CD8-positive, alpha-beta T cell (primary cell): ENCODE measurements at places on chromosomes 4 and X.
A peak's percentile ranks its signal among the peaks of the same experiment; 100 is the strongest.

- no peak for DNase-seq
These were observed 11.8 kb upstream of the FGF13 start for GRCh38 chrX:138723301-138723700.

DNA sequence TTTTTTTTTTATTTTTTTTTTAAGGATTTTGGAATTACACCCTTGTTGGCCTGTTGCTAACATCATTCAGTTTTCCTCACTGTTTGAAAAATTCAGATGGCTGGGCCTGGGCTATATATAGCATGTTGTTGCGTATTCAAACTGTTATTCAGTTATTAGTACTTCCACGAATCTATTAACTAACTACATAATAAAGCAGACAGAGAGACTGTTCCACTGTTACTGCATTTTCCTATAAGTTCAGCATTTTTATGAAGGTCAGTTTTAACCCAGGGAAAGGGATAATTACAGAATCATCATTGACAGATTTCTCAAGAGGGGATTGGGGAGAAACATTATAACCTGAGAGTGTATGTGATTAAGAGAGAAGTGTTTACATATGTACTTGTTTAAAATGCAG lies 3.1 kb downstream of the DOCK11 start:
- no peak for DNase-seq

- DNase-seq = peak; percentile 30
These were observed 2.6 kb downstream of the FLNA start for GRCh38 chrX:154371789-154372300.

GRCh38 chrX:134622813-134623185 lies 35.5 kb downstream of the PLAC1 start:
- DNase-seq = no peak

- DNase-seq = peak; percentile 36
These were observed 1.9 kb downstream of the UBE2K start for GRCh38 chr4:39699687-39700409.

GRCh38 chrX:154408659-154409221 lies 314 bp downstream of the DNASE1L1 start:
- no peak for DNase-seq

DNA sequence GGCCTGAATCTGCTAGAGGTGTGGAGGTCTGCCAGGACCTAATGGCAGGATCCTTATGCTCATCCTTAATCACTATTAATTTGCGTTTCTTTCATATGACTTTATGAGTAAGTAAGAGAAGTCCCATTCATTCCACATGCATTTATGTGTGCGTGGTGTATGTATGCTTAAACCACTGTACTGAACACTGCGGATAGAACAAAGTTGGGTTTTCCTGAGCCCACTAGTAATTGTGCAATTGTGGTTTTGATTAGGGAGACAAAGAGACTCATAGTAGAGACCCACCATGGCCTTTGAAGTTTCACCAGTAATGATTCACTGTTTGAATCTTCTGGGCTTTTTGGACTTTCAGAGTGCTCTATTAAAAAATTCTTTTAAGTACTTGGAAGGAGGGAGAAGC lies 498.5 kb upstream of the DIPK2B start:
- no peak for DNase-seq

- DNase-seq = no peak
These were observed 10.7 kb downstream of the TEC start for GRCh38 chr4:48258845-48259397.

DNA sequence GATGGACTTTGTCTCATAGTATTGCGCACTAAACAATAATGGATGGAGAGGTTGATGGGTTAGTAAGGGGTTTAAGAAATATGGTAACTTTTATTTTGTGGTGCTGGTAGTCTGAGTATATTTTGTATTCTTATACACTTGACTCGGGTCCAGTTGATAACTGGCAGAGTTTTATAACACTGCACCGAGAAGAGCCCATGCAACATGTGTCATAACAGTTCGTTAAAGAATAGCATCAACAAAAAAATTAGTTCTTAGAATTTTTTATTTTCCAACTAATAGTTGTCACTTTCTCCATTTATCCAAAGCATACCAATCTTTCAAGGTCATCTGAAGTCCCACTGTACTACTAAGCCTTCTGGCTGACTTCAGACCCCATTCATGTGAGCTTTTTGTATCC lies 175.1 kb downstream of the SOWAHB start:
- DNase-seq = no peak

GRCh38 chrX:72001471-72001870 lies 90.8 kb downstream of the NHSL2 start:
- DNase-seq = no peak

GRCh38 chrX:102837847-102838246 lies 99.2 kb upstream of the RAB40AL start:
- no peak for DNase-seq

- DNase-seq = no peak
These were observed 121.9 kb upstream of the ANK2 start for GRCh38 chr4:112927544-112927943.

DNA sequence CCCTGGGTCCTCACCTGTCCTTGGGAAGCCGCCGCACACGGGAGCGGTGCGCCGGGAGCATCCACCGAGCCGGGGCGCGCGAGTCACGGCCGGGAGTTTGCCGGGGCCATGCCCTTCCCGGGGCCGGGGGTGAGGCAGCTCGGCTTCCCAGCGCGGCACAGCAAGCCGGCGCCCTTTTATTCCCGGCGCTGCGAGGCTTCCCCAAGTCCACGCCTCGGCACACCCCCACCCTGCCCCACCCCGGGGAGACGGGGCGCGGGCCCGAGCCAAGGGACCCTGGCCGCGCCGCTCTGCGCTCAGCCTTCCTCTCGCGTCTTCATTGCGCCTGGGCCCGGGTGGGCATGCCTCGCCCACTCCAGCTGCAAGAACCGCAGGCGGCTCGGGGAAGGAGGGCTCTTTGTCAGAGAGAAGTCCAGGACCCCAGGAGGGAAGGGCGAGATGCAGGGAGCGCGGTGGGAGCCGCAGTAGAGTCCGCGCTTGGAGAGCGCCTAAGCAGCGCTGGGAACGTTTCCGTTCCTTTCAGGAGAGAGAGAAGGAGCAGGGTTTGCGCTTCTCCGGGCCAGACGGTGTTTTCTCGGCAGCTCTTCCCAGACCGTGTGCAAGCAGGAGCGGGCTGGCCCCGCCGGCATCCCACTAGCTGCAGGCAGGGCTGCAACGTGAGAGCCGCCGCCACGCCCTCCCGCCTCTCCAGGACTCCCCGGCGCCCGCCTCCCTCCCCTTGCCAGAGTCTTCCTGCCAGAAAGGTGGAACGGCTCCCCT lies at the start of gene MXRA5:
Gene MXRA5, minus strand, starts transcription at position 152 of the 759 bp plus-strand sequence. CDS start 2,819 bp downstream, outside the sequence.
- DNase-seq = no peak

DNA sequence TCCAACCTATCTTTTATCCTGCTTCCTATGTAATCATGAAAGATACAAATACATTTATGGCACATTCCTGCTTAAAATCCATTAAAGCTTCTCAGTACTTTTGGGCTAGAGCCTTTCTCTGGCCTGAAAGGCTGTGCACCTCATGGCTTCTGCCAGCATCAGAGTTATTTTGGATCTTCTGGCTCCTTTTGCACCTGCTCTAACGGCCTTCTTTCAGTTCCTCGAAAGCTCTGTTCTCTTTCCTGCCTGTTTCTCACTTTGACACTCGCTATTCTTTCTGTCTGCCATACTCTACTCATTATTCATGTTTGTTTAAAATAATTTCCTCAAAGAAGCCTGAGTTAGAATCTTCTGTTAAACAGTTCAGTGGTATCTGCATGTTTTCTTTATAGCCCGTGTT lies 86.0 kb downstream of the LRP2BP start:
- DNase-seq = no peak

DNA sequence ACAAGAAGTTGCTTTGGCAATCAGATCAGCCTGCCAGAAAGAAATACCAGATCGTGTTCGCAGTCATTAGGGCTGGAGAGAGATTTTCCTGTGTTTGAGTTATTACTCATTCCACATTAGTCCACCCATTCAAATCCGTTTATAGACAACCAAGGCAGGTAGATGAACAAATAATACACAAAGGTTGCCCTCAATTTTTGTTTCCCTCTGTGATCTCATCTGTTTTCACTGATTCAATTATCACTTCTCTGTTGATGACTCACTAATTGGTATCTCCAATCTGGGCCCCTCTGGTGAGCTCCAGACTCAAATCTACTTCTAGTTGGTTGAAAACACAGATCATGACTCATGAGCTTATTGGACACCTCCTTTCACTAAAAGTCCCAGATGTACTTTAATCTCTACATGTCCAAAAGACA lies 54.5 kb downstream of the CHM start:
- no peak for DNase-seq

- no peak for DNase-seq
These were observed 6.2 kb upstream of the AFAP1 start for GRCh38 chr4:7945709-7946380.

DNA sequence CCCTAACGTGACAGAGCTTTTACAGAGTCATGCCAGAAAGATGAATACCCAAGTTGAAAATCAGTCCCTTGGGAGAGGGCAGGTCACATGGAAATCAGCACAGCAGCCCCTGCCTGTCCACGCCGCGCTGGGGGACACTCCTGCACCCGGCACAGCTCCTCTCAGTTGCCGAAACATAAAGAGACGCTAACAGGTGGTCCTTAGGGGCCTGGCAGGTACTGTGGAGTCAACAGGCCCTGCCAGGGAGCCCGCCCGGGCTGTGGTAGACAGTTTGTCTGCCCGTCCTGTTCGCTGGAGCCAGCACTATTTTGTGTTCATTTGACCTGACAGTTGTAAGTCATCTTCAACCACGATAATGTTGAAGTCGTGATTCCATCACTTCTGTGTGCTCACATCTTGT lies 30.5 kb downstream of the NELFA start:
- no peak for DNase-seq

- no peak for DNase-seq
These were observed 132.3 kb upstream of the NR3C2 start for GRCh38 chr4:148574502-148574901.

GRCh38 chrX:107477406-107477805 lies 28.0 kb downstream of the FRMPD3 start:
- no peak for DNase-seq

- DNase-seq = no peak
These were observed 361.9 kb upstream of the RASGEF1B start for GRCh38 chr4:81833576-81833975.

- DNase-seq = no peak
These were observed 174.5 kb upstream of the DKK2 start for GRCh38 chr4:107210450-107211239.

DNA sequence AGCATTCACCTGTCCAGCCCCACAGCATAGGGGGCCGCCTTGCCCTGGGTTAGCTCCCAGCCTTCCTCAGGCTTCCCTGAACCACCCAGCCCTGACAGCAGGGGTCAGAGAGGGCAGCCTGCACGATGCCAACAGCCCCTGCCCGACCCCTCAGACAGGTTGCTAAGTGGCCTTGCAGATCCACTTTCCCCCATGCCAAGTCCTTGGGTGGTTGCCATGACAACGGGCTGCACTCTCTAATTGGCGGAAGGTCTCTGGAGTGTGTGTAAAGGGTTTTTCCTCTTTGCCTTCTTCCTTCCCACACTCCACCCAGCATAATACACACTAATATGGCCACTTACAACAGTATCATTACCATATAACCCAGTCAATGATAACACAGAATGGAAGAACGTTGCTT lies 99.6 kb upstream of the AFAP1 start:
- no peak for DNase-seq

DNA sequence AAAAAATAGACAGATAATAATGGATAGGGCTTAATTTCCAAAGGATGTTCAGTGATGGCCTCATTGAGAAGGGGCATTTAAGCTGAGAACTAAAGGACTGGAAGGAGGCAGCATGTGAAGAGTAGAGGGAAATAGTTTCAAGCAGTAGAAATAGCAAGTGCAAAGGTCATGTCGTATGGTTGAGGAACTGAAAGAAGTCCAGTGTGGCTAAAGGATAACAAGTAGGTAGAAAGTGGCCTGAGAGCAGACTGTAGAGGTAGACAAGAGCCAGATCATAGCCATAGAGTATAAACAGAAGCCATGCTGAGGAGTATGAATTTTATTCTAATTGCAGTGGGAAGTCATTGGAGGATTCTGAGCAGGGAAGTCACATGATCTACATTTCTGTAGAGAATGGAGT lies 72.3 kb downstream of the GRIA3 start:
- no peak for DNase-seq

- no peak for DNase-seq
These were observed 6.0 kb upstream of the PDLIM3 start for GRCh38 chr4:185541251-185541727.

DNA sequence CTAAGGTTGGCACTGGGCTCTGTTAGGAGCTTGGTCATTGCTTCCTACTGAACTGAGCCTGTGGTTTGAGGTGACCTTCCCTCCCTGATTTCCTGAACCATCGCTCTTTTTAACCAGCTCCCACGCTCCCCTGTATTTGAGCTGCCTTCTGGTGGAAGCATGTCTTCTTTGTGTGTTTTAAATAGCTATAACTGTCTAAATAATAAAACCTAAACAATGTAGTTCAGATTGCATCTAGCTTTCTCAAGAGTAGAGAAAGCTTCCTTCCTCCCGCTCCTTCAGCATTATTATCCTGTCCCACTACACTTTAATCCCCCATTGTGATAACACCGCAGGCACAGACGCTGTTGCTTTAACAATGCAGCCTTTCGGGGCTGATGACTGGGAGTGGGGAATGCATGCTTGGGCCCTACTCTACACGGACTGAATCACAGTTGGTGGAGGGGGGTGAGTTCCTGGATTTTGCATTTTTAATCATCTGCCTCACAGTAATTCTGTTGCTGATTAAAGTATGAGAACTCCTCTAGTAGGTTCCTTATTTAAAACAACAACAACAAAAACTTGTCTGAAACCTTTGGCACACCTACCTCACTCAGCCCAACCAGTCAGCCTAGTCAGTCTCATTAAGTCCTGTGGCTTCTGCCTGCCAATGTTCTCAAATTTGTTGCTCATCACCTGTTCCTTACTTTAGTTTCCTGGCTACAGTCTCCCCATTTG lies 6.6 kb downstream of the SMS start:
- DNase-seq = no peak

GRCh38 chr4:41318839-41319530 lies 62.3 kb downstream of the UCHL1 start:
- DNase-seq = no peak

- no peak for DNase-seq
These were observed 136.0 kb upstream of the STX18 start for GRCh38 chr4:4677556-4678522.

DNA sequence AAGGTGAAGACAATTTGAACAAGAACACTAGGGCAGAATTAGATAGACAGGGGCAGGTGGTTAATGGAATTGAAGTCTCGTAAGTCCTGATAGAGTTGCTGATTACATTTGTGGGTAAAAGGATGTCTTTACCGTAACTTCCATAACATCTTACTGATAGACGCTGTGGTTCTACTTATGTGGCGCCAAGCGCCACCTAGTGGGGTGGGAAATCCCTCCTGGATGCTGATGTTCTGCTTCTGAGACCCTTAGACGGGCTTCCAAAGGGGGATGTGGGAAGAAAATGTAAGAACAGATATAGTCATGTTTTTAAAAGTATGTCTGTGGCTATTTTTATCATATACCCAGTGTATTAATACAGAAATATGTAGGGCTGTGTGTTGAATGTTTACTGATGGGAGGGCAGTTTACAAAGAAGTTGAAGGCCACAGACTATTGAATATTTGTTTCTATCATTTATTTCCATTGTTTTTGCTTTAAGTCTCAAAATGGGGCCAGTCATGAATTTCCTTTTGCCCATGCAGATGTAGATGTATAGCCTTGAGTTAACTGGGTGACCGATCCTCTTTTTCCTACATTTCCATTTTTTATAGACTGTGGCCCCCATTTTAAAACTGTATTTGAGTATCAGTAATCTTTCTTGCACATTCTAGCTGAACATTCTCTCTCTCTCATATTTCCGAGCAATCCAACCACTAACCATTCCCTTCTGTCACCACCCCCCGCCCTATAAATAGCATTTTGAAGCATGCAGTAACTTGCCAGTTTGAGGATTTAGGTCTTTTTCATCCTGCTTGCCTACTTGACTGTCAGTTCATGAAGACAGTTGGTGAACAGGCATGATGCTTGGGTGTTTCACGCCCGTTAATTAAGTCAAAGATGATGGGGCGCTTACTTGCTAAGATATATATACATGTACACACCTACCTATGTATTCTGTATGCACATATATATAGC lies 12.1 kb upstream of the TLR8 start:
- peak; percentile 45 for DNase-seq
